ENCODE measurements at places on chromosomes 13 and 19.

DNA sequence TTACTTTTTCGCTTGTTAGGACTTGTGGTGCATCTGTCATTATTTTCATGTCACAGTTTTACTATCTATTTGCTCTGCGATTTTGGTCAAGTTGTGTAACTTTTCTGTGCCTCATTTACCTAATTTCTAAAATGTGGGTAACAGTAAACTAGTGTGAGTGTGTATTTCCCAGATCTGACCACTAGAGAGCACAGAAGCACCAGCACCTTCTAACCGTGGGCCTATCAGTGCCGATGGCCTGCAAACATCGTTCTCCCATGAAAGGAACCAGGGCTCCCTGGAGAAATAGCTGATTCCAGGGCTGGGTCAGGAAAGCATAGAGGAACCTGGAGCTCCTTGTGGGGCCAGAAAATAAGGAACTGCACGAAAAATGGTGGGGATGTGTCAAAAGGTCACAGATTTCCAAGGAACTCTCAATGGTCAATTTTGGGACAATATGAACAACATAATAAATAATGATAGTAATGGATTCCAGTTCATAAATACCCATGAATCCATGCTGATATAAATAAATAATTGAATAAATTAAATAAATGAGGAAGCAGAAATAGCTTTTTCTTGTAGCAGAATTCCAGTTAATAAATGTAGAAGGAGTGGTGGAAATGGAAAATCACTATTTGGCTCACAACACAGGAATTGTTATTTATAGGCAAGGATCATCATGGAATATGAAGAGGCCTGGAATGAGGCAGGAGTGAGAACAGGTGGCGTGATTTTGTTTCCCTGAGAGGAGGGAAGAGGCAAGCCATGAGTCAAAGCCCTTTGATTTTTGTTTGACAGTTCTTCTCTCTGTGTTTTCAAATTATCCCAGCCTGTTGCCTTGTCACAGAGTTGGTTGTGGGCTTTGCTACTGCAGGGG lies 31.1 kb downstream of the CEACAM8 start:
- no peak for DNase-seq

GRCh38 chr13:48559638-48560320 lies 26.9 kb upstream of the RCBTB2 start:
- DNase-seq = no peak

GRCh38 chr13:110257408-110257807 lies 49.5 kb downstream of the COL4A1 start:
- no peak for DNase-seq

GRCh38 chr19:39428283-39429112 lies 7.3 kb downstream of the RPS16 start:
- DNase-seq = no peak

DNA sequence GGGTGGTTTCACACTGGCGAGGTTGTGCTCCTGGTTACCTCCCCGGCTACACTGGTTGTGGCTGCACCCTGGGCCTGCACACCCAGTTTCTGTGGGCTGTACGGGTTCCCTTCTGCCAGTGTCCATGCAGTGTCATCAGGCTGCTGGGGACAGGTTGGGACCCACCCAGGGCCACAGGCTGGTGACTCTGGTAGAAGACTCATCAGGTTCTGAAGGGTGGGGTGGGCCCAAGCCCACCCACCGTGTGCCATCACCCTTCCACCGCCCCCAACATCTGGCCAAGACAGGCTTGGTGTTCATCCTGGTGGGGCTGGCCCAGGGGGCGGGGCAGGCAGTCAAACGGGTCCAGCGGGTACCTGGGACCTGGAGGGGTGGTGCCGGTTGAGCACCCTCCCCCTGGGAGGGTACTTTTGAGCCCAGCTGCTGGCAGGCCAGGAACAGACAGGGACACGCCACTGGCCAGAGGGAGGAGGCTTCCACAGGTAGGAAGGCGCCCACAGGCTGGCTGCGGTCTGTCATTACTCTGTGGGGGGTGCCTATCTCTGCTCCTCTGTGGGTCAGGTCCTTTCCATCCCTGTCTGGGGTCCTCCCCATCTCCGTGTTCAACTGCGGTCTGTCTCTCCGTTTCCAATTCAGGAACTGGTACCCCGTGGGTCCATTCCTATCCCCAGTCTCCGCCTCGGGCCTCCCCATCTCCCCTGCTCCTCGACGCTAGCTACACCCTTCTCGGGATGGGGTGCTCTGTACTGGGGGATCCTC lies at the start of gene RNF225:
Gene RNF225, plus strand, starts transcription at position 437 of the 759 bp plus-strand sequence. CDS start 434 bp downstream, outside the sequence.
- DNase-seq = no peak

DNA sequence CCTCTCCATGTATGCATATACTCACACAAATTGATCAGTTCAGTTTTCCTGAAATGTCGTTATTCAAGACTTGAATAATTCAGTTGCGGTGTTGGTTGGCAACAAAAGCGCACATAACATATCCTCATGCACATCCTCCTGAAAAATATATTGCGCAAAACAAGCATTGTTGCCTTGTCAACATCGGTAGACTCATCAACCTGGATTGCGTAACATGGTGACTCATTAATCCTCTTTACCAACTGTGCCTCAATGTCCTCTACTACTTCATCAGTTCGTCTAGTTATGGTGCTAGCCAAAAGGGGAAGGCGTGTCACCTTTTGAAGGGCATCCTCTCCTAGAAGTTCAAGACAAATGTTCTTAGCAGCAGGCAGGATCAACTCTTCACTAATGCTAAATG lies 357.7 kb downstream of the LMO7 start:
- DNase-seq = no peak

- DNase-seq = peak; percentile 80
These were observed 149.1 kb downstream of the KLF12 start for GRCh38 chr13:73984949-73985691.

GRCh38 chr19:11451871-11452619 lies 16.6 kb downstream of the PRKCSH start:
- no peak for DNase-seq

DNA sequence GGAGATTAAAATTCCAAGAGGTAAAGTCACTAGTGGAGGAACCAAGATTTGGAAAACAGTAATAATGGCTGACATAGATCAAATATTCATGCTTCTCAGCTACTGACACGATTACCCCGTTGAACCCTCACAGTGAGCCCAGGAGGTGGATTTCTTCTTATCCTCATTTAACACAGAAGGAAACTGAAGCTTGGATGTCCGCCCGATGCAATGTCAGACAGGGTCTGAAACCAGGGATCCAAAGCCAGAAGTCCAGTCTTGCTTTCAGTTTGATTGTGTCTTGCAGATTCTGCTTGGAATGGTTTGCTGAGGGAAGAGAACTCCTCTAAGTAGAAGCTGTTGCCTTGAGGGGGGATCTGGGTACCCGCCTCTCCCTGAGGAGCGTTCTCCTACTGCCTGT lies 404.7 kb downstream of the KCNRG start:
- no peak for DNase-seq

- no peak for DNase-seq
These were observed 233.9 kb downstream of the RGCC start for GRCh38 chr13:41691274-41691673.

DNA sequence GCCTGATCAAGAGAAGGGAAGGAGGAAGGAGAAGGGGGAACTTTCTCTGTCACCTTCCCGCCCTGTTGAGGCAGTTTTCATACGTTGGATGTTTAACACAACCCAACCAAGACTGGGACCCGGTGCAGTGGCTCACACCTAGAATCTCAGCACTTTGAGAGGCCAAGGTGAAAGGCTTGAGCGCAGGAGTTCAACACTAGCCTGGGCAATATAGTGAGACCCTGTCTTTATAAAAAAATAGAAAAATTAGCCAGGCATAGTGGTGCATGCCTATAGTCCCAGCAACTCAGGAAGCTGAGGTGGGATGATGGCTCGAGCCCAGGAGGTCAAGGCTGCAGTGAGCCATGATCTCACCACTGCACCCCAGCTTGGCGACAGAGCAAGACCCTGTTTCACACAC lies 59.4 kb upstream of the PEG3 start:
- DNase-seq = no peak

DNA sequence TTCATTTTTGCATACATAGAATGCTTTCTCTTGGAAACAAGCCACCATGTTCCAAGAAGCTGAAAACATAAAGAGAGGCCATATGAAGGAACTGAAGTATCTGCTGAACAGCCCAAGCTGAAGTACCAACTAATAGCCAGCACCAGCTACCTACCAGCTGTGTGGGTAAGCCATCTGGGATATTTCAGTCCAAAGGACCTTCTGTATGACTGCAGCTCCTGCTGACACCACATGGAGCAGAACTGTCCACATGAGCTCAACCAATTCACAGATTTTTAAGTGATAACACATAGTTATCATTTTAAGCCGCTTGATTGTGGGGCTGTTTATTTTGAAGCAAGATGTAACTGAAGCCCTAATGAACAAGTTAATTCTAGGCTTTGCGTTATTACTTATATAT lies 621.1 kb upstream of the KLHL1 start:
- DNase-seq = no peak

GRCh38 chr13:59337070-59337469 lies 826.7 kb downstream of the DIAPH3 start:
- no peak for DNase-seq

DNA sequence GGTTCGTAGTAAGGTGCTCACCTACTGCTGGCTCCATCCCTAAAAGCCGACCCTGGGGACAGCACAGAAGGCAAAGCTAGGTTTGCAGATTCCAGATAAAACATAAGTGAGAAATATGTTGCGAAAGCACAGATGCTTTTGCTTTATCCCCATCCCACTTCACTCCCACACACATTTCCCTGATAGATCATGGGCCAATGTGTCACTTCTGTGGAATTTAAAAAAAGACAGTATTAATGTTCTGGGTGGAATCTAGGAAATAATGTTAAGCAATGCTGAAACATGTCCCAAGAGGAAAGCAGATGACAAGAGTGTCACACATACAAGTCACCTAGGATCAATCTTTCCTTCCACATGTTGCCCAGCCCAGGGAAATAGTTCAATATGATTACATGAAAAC lies 661.0 kb upstream of the MIR17HG start:
- DNase-seq = no peak

- DNase-seq = no peak
These were observed 221.8 kb downstream of the OLFM4 start for GRCh38 chr13:53250272-53250875.

DNA sequence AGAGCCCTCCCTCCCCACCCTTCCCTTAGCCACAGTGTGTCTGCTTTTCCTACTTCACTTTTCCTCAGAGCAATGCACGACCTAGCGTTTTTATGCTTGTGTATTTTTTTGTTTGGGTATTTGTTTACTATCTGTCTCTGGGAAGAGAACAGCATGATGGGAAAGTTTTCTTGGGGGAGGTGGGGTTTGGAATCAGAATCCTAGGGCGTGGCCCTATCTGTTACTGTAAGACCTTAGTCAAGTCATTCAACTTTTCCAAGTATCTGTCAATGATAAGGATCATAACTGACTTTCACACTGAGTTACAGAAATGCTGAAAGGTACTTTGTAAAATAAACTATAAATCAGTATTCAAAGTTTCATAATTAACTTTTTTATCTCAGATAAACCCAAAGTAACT lies 146.3 kb upstream of the WASF3 start:
- DNase-seq = no peak

- no peak for DNase-seq
These were observed 5.1 kb downstream of the CD37 start for GRCh38 chr19:49340069-49340864.

GRCh38 chr13:21670006-21670882 lies 629 bp upstream of the FGF9 start:
- peak; percentile 67 for DNase-seq

- DNase-seq = no peak
These were observed 62.4 kb upstream of the RNF113B start for GRCh38 chr13:98239162-98240076.

DNA sequence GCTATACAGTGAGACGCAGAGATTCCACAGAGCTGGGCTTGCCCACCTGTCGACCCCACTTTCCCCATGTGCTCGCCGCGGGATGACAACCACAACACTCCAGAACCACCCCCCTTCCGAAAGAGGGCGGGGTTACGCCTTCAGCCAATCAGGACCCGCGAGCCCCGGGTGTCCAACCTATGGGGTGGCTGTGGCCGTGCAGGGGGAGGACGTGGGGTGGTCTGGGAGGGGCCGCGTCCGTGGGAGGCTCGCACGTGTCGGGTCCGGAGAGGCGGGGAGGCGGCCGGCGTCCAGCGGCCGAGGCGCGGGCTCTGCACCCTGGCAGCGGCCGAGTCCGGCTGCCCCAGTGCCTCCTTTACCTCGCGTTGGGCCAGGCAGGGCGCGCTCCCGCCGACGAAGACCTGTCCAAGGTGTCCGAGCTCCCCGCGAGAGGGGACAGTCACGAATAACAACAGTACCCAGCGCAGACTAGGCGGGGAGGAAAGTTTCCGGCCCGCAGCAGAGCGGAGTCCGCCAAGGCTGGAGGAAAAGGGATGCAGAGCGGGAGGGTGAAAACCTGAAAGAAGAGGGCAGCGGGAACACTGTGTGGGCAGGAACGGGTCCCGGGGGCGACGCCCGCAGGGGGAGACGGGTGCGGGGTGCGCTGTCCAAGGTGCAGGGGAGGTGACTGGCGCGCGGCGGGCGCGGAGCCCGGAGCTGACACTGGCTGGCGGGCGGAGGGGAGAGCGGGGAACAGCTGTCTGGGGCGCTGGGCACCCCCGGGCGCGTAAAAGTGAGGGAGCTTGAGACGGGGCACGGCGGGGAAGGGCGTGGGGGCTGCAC lies 911 bp downstream of the ENOX1 start:
- no peak for DNase-seq

- no peak for DNase-seq
These were observed 5.8 kb upstream of the VWA8 start for GRCh38 chr13:41966671-41967070.
